ENCODE measurements at places on chromosomes 1 and 21.

DNA sequence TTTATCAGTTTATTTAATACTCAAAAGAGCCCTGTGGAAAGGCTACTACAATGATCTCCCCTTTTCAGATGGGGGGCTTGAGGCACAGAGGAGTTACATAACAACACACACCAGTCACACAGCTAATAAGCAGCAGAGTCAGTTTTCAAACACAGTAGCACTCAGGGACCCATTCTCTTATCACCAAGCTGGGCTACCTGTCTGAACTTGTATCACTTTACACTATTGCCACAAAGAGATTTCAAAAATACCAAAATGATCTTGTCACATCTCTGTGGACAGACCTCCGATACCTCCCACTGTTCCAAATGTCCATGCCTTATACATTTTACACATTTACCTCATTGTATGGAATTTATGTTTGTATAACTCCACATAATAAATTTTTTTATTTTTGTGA is 134.6 kb downstream of the TPR start:
- DNase-seq, result no peak

- DNase-seq, result no peak
These were observed 159.4 kb downstream of the ZNF281 start for GRCh38 chr1:200250469-200250868.

DNA sequence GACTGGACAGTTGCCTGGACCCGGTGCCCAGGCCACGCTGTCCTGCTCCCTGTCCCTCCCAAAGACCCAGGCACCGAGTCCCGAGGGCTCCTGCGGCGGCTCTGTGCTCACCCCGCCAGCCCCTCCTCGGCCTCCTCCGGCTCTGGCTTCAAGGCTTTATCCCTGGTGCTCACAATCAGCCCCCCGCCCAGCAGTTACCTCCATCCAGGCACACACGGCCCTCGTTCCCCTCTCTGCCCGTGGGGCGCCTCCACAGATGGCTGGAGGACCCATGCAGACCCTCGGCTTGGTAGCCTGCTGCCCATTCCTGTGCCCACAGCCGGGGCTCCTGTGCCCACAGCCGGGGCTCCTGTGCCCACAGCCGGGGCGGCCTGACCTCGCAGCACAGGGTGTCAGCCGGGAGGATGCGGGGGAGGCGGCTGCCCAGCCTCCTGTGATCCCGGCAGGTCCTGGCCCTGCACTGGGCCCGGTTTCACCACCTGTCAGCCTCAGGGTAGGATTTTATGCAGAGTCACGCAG is 52.3 kb upstream of the COL18A1 start:
- DNase-seq, result no peak

DNA sequence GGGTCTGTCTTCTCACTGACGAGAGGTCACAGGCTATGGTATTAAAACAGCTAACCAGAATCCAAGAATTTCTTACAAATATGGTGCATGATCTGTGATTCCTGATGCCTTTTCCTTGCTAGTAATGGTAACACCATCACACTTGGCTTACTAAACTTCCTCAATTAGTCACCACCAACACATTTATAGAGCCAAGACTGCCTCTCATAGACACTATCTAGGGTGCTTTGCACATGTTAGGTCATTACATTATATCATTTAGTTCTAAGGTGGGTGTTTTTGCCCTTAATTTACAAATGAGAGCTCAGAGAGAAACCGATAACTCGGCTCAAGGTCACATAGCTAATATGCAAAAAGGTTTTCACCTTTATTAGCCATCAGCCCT is 8.7 kb downstream of the KIF21B start:
- DNase-seq, result no peak

- DNase-seq, result no peak
These were observed 166.8 kb downstream of the BACH1 start for GRCh38 chr21:29465546-29465945.

DNA sequence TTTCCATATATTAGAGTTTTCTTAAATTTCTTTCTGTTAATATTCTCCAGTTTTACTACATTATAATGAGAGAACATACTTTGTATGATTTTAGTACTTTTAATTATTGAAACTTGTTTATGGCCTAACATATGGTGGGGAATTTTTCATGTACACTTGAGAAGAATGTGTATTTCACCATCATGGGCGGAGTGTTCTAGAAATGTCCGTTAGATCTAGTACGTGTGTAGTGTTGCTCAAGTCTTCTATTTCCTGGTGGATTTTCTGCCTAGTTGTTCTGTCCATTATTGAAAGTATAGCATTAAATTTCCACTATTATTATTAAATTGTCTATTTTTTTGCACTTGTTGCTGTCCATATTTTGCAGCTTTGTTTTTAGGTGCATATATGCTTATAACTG is 64.0 kb upstream of the RGS21 start:
- DNase-seq, result no peak

- DNase-seq, result no peak
These were observed 152.4 kb downstream of the LEPR start for GRCh38 chr1:65572701-65573421.

DNA sequence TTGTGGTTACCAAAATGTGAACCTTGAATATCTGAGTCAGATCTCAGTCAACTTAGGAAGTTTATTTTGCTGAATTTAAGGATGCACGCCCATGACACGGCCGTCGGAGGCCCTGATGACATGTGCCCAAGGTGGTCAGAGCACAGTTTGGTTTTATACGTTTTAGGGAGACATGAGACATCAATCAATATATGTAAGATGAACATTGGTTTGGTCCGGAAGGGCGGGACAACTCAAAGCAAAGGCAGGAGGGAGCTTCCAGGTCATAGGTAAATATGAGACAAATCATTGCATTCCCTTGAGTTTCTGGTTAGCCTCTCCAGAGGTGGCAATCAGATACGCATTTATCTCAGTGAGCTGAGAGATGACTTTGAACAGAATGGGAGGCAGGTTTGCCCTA is 1.0 kb upstream of the PRMT2 start:
- no peak for DNase-seq

DNA sequence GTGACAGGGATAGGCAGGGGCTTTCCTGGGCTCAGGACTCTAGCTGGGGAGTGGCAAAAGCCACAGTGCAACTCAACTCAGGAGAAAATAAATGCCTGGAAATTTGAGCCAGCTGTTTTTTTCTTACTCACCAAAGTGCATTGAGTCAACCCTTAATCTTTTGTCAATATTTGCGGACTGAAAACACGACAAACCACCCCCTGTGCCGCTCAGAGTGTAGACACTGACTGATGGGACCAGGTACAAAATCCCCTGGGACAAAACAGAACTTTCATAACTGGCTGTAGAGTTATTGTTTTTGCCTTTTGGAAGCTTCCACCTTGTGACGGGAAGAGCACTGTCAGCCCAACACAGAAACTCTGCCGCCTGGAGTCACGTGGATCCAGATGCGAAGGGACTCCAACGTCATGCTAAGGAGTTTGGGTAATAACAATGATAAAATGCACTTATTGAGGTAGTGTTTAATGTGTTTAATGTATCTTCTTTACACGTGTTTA is 164.6 kb downstream of the PLPP3 start:
- no peak for DNase-seq

GRCh38 chr1:202247104-202247503 is 53.5 kb downstream of the LGR6 start:
- no peak for DNase-seq

GRCh38 chr1:16018749-16019643 is 1.2 kb upstream of the HSPB7 start:
- no peak for DNase-seq

DNA sequence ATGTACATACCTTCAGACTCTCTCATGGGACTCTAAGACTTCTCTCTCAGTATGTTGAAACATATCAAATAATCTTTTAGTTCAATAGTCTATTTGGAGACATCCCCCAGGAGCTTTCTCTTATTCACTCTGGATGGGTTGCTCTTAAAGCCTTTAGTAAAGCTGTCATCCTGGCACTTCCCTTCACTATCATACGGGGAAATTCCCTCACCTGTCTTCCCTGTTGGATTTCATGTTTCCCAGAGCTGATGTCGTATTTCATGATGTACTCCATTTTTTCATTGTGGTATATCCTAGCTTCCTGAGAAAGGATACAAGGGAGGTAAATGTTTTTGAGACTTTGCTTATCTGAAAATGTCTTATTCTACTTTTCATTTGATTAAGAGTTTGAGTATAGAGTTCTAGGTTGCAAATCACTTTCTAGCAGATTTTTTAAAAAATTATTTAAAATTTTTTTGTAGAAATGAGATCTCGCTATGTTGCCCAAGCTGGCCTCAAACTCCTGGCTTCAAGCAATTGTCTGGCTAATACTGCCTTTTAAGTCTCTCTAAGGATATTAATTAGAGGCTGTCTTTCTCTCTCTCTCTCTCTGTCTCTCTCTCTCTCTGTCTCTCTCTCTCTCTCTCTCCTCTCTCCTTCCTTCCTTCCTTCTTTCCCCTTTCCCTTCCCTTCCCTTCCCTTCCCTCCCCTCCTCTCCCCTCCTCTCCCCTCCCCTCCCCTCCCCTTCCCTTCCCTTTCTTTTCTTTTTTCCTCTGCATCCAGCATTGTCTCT is 17.0 kb upstream of the MACF1 start:
- no peak for DNase-seq

GRCh38 chr21:36606983-36607325 is 92.0 kb upstream of the SIM2 start:
- DNase-seq, result no peak

DNA sequence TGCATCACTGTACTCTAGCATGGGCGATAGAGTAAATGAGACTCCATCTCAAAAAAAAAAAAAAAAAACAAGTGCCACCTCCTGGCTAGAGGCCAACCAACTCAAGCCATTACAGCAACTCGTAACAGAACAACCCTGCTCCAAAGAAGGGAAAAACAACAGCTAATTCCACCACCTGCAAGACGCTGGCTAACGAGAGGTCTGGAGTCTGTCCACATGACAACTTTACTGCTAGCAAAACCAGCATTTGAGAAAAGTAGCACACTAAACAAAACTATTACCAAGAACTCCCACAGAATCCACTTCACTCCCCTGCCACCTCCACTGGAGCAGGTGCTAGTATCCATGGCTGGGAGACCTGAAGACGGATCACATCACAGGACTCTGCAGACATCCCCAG is 24.1 kb upstream of the EGLN1 start:
- no peak for DNase-seq

- no peak for DNase-seq
These were observed 92.7 kb downstream of the ESRRG start for GRCh38 chr1:216630532-216630931.

- no peak for DNase-seq
These were observed 43.3 kb downstream of the NID1 start for GRCh38 chr1:236021424-236022135.
